ENCODE measurements at places on chromosomes 11 and 22.
A peak's percentile ranks its signal among the peaks of the same experiment; 100 is the strongest.

DNA sequence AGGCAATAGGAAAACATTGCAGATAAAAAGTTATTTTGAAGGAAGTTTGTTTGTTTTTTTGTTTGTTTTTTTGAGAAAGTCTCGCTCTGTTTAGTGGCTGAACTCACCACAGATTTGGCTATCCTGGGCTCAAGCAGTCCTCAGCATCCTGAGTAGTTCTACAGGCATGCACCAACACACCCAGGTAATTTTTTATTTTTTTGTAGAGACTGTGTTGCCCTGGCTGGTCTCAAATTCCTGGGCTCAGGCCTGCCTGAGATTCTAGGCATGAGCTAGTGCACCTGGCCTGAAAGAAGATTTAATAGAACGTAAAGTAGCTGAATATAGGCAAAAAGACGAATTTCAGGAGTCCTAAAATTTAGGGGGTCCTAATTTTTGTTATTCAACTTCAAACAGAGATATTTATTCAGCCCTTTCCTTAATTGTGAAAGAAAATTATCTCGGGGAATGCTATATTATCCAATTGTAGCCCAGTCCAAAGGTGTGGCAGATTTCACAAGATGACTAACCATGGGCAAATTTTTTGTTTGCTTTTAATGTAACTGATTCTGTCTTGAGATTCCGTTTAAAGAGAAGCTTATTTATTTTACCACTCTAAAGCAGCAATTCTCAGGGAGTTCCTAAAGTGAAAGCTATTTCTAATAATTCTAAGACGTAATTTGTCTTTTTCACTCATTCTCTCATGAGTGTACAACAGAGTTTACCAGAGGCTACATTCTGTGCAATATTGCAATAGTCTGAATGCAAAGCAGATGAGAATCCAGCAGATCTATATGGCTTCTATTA is 940 bp downstream of the IL18 start:
- DNase-seq: no peak

DNA sequence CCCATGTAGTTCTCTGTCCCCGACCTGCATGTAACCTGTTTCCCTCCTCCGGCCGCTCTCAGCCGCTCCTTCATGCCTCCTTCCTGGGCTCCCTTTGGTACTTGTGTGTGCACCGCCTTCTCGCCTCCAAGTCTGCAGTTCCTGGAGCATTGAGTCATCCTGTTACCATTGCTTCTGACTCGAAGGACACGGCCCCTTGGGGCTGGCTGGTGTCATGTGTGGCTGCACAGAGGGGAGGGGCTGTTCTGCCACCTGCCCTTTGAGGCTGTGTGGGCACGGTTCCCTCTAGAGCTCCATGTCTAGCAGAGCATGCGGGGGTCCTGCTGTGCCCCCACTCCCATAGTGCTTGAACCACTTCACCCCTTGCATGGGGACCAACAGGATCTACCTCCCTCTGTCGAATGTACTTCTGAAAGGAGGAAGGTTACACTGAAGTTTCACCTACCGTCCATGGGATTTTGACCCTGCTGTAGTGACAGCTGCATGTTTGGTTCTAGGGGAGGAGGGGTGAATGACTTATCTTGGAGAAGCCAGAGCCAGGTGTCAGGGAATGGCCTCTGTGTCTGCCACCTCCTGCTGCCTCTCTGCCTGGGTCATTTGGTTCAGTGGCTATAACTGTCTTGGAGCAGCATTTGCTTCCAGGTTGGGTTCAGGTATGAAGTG is 39.6 kb downstream of the BCR start:
- no peak for DNase-seq

GRCh38 chr11:74543991-74544390 is 48.4 kb upstream of the POLD3 start:
- peak; percentile 63 for DNase-seq

DNA sequence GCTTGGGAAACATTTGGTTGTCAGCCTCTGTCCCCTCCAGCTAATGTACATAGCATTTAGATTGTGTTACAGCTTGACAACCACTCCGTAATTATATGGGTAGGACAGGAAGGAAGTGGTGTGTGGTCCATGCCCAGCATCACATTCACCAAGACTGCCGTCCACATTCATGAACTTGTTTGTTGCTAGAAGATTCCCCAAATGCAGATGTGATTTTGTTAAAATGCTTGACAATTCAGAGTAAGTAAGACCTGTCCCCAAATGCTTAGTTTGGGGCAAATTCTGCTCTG is 1482.7 kb downstream of the TBC1D22A start:
- DNase-seq: no peak

- no peak for DNase-seq
Observed at GRCh38 chr11:83153764-83154163, 3.2 kb upstream of the PCF11 start.

GRCh38 chr11:46336563-46337180 is 10.6 kb upstream of the DGKZ start:
- DNase-seq: no peak

DNA sequence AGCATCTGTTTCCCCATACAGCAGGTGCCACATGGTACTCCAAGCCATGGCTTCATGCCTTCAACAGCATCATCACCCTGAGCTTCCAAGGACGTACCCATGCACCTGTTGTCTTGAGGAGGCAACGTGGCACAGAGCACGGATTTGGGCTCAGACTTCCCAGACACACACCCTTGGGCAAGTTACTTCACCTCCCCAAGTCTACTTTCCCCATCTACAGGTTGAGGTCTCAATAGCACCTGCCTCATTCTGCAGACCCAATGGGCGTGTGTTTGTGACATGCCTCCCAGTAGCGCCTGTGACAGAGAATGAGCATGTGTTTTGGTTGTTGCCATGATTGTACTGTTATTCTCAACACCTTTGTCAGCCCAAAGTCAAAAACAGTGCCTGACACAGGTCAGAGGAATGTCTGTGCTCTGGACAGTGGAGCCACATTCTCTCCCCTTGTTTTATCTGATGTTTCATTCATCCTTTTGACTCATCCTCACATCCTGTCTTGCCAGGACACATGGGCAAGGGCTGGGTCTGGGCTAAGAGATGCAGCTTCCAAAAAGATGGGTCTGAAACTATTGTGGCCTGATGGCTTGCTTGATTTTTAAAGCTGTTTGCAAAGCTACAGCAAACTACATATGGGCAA is 53.4 kb upstream of the CCND1 start:
- no peak for DNase-seq

GRCh38 chr11:113176599-113177360 is 137.6 kb upstream of the TTC12 start:
- DNase-seq: no peak

DNA sequence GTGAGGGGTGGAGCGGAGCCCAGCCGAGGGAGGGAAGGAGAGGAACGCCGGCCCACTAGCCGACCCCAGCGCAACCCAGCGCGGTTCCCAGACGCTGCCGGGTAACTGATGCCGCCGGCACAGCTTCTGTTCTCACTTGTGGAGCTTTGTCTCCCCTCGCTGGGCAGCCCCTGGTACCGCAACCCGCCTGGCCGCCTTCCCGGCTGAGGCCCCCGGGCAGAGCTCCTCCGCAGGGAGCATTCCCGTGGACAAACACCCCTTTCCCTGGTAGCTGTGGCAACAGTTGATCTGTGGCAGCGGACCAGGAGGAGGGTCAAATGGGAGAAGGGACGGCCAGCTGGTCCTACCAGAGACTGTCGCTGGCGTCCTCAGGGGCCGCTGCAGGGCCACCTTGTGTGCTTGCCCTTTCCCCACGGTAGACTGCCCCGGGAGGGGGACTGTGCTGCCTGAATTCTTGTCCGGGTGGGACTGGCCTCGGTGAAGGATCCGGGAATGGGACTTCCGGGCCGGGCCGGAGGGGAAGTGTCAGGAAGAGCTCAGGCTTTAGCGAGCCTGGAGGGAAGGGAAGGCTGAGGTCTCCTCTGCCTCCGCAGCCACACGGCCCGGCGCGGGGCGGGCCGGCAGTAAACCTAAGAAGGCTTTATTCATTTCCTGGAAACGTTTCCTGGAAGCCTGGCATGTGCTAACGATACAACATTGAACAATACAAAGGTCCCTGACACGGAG is 468.0 kb downstream of the OPCML start:
- DNase-seq: peak; percentile 72

- peak; percentile 75 for DNase-seq
Observed at GRCh38 chr11:63574856-63575602, 11.8 kb upstream of the PLAAT2 start.

GRCh38 chr11:94518300-94518699 is 6.0 kb downstream of the C11orf97 start:
- no peak for DNase-seq

- no peak for DNase-seq
Observed at GRCh38 chr22:29266564-29267461, 968 bp downstream of the RHBDD3 start.

DNA sequence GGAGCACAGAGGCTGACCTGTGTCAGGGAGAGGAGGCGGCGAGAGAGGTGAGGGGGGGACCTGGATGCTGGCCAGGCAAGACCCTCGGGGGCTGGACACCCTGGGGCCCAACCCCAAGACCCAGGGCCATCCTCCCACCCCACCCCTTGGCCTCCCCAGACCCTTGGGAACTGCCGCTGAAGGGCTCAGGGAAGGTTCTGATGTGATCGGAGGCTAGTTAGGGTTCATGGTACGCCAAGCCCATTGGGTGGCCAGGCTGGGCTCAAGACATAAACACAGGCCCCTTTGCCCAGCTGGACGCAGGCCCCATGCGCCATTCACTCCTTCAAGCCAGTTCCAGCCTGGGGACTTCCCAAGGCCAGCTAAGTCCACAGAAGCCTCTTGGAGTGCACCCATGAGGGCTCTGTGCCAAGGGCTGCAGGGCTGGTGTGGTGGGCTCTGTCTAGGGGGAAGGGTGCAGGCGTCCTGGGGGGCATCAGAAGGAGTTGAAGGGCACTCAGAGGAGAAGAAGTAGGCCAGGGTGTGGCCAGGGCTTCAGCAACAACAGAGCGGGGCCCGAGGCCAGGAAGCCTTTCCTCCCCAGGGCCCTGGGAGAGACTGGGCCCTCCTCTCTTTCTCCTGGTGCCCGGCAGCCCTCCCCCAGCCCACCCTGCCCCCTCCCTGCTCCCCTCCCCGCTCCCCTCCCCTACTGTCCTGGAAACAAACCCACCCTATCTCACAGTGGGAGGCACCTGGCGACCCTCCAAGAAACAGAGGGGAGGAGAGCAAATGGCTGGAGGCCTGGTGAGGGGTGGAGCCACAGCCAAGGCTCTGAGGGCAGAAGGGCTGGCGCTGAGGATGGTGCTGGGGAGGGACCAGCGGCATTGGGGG is 12.9 kb downstream of the TSPAN32 start:
- DNase-seq: no peak

DNA sequence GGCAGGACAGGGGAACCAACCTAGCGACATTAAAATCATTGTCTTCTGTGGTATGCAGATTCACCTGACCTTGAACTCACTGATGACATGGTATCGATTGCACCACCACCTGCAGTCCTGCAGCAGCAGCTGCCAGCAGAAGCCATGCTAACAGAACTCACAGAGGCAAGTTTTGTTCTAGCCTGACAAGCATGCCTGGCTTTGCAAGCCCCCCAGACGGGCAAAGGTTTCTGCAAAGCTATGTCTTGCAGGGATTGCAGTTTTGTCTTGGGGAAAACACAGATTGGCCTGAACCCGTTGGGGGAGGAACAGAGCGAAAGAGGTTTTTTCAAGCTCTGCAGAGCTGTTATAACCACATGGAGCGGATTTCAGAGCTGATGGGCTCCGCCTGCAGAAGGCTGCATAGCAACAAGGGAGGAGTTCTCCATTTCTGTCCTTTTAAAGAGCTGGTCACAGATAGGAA is 221.0 kb downstream of the HIPK3 start:
- DNase-seq: no peak

DNA sequence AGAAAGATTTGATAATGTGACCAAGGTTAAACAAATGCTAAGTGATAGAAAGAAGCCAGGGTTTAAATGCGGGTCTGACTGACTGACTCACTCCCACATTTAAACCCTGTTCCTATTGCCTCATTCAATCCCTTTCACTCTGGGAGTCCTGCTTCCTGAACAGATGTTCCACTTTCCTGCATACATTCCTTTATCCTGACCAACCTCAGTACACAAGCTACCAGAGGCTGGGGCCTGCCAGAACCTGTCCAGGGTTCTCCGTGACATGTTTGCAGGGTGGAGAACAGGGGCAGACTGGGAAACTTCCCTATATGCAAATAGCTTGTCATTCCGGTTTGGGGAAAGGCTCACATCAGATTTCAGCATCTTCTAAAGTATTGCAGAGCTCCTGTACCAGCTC is 3.0 kb upstream of the ANKK1 start:
- DNase-seq: peak; percentile 90

GRCh38 chr11:131468565-131468964 is 98.2 kb downstream of the NTM start:
- no peak for DNase-seq

GRCh38 chr11:90669094-90669493 is 446.2 kb upstream of the CHORDC1 start:
- DNase-seq: no peak

GRCh38 chr11:10695833-10696232 is 2.3 kb upstream of the IRAG1 start:
- DNase-seq: no peak

DNA sequence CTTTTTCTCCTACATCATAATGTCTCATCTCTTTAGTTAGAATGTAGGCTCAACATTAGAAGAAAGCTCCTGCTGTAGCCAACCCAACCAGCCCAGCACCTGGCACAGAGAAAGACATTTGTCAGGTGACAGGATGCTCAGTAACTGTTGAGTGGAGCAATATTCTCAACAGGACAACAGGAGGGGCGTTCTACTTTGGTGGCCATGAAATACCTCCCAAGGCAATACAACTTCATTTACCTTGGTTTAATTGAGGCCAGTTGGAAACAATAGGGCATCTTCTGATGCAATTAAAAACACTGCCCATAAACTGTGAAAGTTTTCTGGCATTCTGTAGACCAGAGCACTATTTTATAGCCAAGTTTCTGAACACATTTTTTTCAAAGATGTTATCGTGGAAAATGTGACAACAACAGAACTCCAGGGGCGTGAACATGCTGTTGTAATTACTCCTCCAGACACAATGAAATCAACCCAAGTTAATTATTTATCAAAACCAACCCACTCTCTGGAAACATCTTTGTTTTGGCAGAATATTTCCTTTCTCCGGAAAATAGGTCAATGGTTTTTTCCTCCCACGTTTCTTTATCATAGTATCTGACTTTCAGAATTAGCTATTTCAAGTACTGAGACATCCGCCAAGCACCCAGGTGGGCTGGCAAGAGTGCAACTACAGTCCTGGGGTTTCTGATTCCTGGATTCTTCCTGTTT is 538.1 kb downstream of the SOX6 start:
- no peak for DNase-seq

DNA sequence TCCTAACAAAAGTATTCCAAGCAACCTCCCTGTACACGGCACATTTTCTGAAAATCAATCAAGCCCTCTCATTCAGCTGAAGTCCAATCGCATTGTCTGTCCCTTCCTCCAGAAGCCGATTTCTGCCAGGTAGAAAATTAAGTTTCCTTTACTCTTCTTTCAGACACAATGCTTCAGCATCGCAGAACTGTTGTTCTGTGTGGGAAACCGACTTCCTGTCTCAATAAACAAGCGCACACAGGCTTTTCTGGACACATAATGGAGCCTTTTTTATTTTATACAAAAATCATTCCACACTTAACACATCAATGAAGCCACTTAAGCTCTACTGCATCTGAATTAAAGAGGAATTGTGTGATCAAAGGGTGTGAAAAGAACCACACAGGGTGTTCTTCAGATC is 75.6 kb downstream of the BLID start:
- no peak for DNase-seq

- no peak for DNase-seq
Observed at GRCh38 chr22:38874529-38875222, 2.7 kb upstream of the CBX6 start.
